ENCODE measurements at places on chromosomes 12 and 14.

DNA sequence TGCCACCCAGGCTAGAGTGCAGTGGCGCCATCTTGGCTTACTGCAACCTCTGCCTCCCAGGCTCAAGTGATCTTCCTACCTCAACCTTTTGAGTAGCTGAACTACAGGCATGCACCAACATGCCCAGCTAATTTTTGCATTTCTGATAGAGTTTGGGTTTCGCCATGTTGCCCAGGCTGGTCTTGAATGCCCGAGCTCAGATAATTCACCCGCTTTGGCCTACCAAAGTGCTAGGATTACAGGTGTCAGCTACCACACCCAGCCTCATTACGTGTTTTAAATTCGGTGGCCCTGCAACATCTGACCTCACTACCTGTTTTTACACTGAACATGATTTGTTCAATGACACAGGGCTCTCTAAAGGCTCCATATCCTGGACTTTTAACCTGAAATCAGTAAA is 22.9 kb upstream of the RDH16 start:
- DNase-seq, result no peak

DNA sequence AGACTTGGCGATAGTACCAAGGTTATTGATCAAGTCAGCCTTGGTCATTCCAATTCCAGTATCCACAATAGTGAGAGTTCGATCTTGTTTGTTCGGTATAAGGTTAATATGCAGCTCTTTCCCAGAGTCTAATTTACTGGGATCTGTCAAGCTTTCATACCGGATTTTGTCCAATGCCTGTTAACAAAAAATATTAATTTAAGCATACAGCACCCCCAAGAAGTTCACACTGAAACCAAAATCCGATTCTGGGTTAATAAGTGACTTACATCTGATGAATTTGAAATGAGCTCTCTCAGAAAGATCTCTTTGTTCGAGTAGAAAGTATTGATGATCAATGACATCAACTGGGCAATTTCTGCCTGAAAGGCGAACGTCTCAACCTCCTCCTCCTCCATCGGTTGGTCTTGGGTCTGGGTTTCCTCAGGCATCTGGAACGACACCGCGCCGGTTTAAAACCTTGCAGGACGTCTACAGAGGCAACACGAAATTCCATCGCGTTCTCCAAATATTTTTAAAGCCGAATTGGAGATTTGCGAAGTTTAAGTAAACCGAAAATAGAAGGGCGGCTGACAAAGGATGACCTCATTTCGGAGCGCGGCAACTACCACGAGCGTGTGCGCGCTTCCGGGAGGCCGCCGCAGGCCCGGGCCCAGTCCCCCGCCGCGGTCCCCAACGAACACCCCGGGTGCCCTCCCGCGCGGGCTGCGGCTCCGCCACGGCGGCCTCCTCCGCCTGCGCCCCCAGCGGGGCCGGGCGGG is 716 bp downstream of the HSP90AA1 start:
- DNase-seq, result no peak

GRCh38 chr12:4145990-4146859 is 127.3 kb upstream of the CCND2 start:
- DNase-seq, result no peak

GRCh38 chr14:22492622-22493542 is 96.1 kb downstream of the DAD1 start:
- DNase-seq, result no peak

GRCh38 chr12:94831081-94831751 is 172.3 kb downstream of the NDUFA12 start:
- no peak for DNase-seq

- no peak for DNase-seq
These were observed 120.4 kb downstream of the TBX5 start for GRCh38 chr12:114285554-114285953.

DNA sequence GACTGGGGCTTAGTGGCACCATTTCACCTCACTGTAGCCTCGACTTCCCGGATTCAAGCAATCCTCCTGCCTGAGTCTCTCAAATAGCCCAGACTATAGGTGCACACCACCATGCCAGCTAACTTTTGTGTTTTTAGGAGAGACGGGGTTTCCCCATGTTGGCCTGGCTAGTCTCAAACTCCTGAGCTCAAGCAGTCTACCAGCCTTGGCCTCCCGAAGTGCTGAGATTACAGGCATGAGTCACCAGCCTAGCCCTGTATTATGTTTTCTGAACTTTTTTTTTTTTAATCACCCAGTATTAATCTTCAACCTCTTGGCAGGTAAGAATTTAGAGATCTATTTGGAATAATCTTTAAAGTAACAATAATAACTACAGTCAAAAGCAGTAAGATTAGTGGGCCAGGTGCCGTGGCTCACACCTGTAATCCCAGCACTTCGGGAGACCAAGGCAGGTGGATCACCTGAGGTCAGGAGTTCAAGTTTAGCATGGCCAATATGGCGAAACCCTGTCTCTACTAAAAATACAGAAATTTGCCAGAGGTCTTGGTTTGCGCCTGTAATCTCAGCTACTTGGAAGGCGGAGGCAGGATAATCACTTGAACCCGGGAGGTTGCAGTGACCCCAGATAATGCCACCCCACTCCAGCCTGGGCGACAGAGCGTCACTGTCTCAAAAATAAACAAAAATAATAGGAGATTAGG is 8.6 kb downstream of the NANOG start:
- DNase-seq, result no peak

- DNase-seq, result no peak
These were observed 38.2 kb upstream of the TSPAN9 start for GRCh38 chr12:3038926-3039510.

- no peak for DNase-seq
These were observed 158.3 kb downstream of the ADGRD1 start for GRCh38 chr12:131112021-131112420.

DNA sequence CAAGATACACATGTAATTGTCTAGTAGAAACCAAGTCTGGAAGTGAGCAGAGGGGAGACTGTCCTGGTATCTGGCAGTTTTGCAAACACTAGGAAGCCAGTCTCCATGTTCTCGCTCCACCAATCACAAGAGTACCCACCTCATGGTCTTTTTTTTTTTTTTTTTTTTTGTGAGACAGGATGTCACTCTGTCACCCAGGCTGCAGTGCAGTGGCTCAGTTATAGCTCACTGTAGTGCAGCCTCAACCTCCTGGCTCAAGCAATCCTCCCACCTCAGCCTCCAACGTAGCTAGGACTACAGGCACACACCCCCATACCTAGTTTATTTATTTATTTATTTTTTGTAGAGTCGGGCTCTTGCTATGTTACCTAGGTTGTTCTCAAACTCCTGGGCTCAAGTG is 189.2 kb downstream of the EFCAB11 start:
- DNase-seq, result no peak

- no peak for DNase-seq
These were observed 135.6 kb upstream of the PRMT8 start for GRCh38 chr12:3355378-3355900.

- DNase-seq, result no peak
These were observed 1.2 kb upstream of the SLC6A12 start for GRCh38 chr12:215116-215515.

DNA sequence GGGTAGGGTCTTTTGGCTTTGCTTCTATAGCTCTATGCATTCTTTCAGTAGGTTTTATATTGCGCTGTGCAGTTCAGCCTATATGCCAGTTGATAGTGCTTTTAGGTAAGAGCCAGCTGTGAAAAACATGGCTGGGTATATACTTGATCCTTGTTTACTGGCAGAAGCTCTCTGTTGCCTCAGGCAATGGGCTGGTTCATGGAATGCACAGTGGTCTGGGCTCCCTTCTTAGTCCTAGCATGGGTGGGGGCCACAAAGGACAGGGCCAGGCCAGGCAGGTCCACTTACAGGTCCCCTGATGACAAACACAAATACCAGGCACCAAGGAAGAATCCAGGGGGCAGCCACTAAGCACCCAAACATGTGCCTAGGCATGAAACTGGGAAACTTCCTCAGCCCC is 240.7 kb downstream of the SEC23A start:
- DNase-seq, result no peak

- no peak for DNase-seq
These were observed 22.5 kb downstream of the PAPLN start for GRCh38 chr14:73259837-73260236.

DNA sequence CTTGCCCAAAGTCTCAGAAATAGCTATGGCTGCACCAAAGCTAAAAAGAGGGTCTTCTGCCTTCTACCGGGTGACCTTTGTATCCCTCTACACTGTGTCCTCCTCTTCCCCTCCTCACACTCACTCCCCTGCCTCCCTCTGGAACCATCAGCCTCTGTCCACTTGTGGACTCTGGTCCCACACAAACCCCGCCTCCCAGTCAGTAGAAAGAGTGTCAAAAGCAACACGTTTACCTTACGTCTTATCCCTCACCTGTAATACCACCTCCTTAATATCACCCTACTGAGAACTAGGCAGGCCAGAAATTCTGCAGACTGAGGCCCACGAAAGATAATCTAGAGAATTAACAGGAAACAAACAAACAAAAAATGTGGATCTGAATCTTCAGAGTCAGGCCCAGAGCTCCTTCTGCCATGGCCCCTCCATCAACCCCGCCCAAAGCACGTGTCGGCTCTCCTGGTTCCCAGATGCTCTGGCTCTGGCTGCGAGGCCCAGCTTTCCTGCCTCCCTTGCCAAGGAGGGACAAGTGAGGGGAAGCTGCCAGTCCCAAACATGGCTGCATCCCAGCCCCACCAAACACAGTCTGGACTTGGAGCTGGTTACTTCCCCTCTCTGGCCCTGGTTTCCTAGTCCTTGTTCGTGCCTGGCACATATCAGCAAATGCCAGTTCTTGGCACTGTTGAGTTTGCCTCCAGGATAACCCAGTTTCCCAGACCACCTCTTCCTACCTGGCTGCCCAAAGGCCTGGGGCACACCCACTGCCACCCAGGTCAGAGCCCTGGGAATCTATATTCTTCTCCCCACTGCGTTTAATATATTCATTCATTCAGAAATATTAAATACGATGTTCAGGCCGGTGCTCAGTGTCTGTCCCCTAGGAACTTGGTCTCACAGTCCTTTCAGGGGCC is 2.7 kb downstream of the ACTN1 start:
- no peak for DNase-seq

GRCh38 chr12:57777367-57777766 is 5.0 kb downstream of the EEF1AKMT3 start:
- DNase-seq, result no peak

DNA sequence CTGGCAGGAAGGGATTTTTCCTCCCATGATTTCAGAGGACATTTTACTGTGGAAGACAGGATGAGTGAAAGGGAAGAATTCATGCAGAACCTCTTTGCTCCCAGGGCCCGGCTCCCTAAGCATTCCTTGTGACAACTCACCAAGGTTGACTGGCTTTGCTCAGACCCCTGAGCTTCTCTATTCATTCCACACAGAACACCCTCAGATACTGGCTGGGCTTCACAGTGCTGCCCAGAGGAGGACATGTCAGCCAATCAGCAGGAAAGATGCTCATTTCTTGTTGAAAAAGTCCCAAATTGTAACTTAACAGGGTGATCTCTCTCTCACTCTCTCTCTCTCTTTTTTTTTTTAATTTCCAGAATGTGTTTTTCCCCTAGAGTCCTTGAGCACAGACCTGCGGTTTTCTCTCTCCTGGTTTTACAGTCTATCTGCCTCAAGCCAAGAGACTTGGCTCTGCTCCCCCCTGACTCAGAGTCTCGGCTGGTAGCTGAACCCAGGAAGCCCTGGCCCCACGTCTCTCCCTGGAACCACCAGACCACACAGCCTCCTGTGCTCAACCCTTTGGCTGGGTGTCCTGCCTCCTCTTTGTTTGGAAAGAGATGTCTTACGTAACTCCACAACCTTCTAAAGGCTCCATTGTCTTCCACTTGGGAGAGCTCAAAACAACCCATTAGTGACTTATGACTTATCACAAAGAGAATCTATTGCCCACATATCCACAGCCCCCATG is 43.9 kb downstream of the SSPN start:
- peak; percentile 85 for DNase-seq

GRCh38 chr14:34817768-34818167 is 57.4 kb downstream of the BAZ1A start:
- DNase-seq, result no peak

DNA sequence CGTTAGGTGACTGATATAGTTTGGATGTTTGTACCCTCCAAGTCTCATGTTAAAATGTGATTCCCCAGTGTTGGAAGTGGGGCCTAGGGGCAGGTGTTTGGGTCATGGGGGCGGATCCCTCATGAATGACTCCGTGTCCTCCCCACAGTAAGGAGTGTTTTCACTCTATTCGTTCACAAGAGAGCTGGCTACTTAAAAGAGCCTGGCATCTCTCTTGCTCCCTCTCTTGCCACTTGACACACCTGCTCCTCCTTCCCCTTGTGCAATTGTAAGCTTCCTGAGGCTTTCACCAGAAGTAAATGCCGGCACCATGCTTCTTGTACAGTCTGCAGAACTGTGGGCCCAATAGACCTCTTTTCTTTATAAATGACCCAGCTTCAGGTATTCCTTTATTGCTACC is 2.6 kb downstream of the IFI27L2 start:
- no peak for DNase-seq

- peak; percentile 45 for DNase-seq
These were observed 111.0 kb downstream of the BICD1 start for GRCh38 chr12:32217354-32218310.

GRCh38 chr12:68636268-68636667 is 25.6 kb downstream of the RAP1B start:
- DNase-seq, result peak; percentile 76

GRCh38 chr14:91119556-91120311 is 5.9 kb downstream of the DGLUCY start:
- DNase-seq, result peak; percentile 41

DNA sequence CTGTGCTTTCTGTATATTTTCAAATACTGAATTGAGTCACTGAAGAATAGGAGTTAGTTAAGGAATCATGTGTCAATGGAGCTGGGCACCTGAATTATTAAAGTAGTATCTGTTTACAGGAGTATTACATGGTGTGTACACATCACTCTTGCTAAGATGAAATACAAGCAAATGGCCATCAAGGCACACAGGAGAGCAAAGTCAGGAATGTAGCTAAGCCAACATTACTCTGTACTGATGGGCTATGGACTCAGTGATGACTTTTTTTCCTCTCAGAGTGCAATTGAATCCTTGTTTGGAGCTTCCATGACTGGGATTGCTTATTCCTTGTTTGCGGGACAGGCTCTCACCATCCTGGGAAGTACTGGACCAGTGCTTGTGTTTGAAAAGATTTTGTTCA is 45.5 kb downstream of the SLC4A8 start:
- DNase-seq, result no peak

DNA sequence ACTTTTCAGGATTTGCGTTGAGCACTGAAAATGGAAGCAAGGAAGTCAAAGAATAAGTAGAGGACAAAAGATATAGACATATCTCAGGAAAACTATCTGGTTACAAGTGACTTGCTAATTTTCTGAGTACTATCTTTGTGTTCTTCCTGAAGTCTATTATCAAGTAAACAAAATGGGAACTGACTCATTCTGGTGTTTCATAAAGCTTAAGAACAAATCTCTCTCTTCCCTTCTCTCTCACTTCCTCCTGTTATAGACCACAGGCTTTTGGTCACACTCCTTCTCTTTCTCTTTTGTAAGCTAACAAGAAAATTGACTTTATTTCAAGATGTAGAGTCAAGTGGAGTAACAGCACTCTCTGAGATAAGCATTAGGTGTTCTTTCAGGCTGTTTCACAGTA is 406.6 kb upstream of the SYT1 start:
- no peak for DNase-seq

DNA sequence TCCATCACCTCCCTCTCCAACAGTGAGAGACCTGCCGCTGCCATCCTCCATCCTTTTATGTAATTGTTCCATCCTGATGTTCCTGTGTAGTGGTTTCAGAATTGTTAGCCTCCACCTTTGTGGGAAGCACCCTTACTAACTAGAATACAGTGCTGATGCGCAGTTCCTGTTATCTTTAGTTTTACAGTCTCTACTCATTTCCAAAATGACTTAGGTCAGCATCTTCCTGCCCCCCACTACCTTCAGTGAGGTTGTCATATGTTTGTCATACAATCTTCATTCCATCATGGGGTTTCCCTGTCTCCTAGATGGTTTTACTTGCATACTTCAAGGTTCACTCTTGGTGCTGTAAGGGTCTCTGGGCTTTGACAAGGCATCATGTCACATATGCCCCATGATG is 69.8 kb downstream of the EML1 start:
- DNase-seq, result no peak

Data from BJ (cell line).